Activated CD4-positive, alpha-beta T cell treated with anti-CD3 and anti-CD28 coated beads, Interleukin-2, amount 10 ng/mL, durations not matched to agents 24 days and 14 days (primary cell): ENCODE measurements at places on chromosomes 3 and 15. TPM values are rescaled to one million over a fixed set of nuclear protein-coding genes. Genes with fewer than 3 reads are reported as not detected.

- peak; percentile 88 for DNase-seq
- H3K36me3 ChIP-seq = peaks cover 44% of the 10 kb centered on the region
- H3K4me3 ChIP-seq = peak overlapping the region; percentile 80
- peaks cover 77% of the 10 kb centered on the region for H3K4me1 ChIP-seq
These were observed 10.4 kb downstream of the TEX264 start for GRCh38 chr3:51681453-51681852.

DNA sequence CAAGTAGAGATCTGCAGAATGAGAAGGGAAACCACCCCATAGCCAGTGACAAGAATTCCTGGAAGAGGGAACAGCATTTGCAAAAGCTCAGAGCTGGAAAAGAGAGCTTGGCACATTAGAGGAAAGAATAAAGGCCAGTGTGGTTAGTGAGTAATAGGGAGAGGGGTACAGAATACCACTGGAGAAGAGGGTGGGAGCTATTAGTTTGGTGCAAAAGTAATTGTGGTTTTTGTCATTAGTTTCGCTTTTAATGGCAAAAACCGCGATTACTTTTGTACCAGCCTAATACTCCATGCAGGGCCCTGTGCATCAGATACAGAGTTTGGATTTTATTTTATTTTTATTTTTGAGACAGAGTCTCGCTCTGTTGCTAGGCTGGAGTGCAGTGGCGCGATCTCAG lies 9.8 kb downstream of the SLC24A1 start:
- no peak overlapping the region for H3K4me3 ChIP-seq
- H3K27ac ChIP-seq = no peak overlapping the region
- peaks cover 6% of the 10 kb centered on the region for H3K4me1 ChIP-seq
- H3K36me3 ChIP-seq = no peaks in the 10 kb centered on the region
- DNase-seq = no peak
- H3K27me3 ChIP-seq = no peaks in the 10 kb centered on the region

DNA sequence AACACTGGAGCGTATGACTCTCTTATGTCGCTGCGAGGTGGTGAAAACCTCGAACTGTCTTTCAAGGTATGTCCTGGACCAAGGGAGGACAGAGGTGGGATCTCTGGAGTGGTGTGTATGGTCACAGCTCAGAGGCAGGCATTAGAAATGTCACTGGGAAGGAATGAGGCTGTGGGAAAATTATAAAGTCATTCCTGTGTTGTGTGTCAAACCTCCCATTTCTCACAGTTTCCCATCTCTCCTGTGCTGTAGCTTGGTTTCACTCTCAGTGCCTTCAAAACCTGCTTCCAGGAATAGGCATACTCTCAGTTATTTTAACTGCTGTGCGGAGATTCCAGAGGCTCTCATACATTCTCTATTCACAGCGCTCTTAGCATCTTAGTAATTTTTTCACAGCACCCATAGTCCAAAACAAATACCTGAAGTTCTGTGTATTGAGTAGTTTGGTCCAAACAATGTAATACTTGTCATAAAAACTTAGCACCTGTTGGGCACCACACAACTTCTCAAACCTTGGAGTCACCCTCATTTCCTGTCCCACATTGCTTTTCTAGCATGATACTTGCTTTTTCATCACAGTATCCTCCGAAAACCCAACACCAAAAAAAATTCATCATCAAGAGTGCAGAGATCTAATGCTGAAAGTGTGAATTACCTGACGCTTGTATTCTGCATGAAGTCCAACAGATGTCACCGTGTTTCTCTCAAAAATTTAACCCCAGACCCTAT lies 36.9 kb downstream of the GALNT15 start:
- H3K27me3 ChIP-seq = no peaks in the 10 kb centered on the region
- DNase-seq = no peak
- H3K36me3 ChIP-seq = no peaks in the 10 kb centered on the region
- peaks cover 4% of the 10 kb centered on the region for H3K4me1 ChIP-seq

DNA sequence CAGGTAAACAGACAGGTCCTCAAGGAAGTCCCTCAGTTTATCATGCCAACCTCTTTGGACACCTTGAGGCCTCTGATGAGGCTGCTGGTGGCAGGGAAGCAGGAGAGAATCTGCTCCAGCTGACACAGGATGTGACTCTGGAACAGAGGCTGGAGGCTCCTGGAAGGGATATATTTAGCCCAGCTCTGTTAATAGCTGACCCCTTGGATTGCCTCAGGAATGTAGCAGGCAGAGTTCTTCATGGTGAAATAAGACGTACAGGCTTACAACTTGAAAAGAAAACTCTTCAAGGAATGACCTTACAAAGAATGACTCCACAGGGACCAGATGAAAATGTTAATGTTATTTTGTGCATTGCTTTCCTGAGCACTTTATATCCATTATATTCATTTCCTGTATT lies 90.5 kb downstream of the AQP9 start:
- DNase-seq = no peak
- H3K4me3 ChIP-seq = no peak overlapping the region
- H3K36me3 ChIP-seq = no peaks in the 10 kb centered on the region
- H3K4me1 ChIP-seq = peaks cover 10% of the 10 kb centered on the region
- peaks cover 16% of the 10 kb centered on the region for H3K27me3 ChIP-seq
- no peak overlapping the region for H3K27ac ChIP-seq

GRCh38 chr3:34683851-34684250 lies 885.4 kb downstream of the PDCD6IP start:
- H3K4me1 ChIP-seq = no peaks in the 10 kb centered on the region
- no peaks in the 10 kb centered on the region for H3K27me3 ChIP-seq
- H3K36me3 ChIP-seq = no peaks in the 10 kb centered on the region
- peak; percentile 69 for DNase-seq
- no peak overlapping the region for H3K4me3 ChIP-seq

- H3K4me3 ChIP-seq = no peak overlapping the region
- no peaks in the 10 kb centered on the region for H3K27me3 ChIP-seq
- H3K27ac ChIP-seq = no peak overlapping the region
- H3K4me1 ChIP-seq = no peaks in the 10 kb centered on the region
These were observed 1412.6 kb downstream of the ZPLD1 start for GRCh38 chr3:103847081-103848062.

Gene LDHAL6B
- total RNA-seq = not detected in 2 replicates

DNA sequence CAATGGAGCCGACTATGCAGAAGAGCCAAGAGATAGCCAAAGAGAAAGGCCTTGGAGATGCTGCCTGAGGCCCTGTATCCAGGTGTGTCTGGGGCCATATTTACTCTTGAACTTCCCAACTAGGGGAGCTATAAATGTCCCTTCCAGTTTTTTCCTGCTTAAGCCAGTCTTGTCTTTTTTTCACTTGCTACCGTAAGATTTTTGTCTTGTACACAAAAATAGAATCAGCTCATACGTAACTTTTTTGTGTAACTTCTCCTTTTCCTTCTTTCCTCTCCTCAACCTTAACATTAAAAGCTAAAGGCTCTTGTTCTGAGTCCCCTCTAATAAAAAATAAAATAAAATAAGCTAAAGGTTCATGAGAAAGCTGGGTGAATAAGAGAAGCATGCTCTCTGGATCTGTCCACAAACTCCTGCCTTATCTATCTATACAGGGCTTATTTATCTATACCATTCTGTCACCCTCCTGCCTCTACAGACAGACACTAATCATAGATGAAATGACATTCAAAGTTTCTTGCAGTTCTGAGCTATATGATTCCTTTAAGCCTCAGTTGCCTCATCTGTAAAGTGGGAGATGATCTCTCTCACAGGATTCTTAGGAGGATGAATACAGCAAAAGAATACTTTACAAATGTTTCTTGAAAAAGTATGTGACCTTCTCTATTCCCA lies 4.6 kb downstream of the SUMF1 start:
- peaks cover 15% of the 10 kb centered on the region for H3K4me1 ChIP-seq
- no peaks in the 10 kb centered on the region for H3K36me3 ChIP-seq
- H3K27me3 ChIP-seq = no peaks in the 10 kb centered on the region
- no peak for DNase-seq
- no peak overlapping the region for H3K27ac ChIP-seq

DNA sequence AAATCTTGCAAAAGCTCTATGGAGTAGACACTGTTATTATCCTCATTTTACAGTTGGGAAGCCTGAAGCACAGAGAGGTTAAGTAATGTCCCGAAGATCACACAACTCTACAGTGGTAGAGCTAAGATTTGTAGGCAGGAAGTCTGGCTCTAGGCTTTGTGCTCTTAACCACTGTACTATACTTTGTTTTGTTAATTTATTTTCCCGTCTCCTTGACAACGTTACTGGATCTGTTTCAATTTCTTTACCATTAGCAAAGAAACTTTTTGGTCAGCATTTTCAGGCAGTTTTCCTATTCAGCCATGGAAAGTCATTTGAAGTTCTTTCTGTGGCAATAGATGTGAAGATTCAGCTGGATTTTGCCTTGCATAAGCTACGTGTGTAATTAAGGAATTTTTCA lies 51.7 kb downstream of the OTOL1 start:
- no peaks in the 10 kb centered on the region for H3K36me3 ChIP-seq
- no peak overlapping the region for H3K4me3 ChIP-seq
- H3K27me3 ChIP-seq = no peaks in the 10 kb centered on the region
- H3K27ac ChIP-seq = no peak overlapping the region

Gene C3orf49
- total RNA-seq = not detected in 2 replicates

DNA sequence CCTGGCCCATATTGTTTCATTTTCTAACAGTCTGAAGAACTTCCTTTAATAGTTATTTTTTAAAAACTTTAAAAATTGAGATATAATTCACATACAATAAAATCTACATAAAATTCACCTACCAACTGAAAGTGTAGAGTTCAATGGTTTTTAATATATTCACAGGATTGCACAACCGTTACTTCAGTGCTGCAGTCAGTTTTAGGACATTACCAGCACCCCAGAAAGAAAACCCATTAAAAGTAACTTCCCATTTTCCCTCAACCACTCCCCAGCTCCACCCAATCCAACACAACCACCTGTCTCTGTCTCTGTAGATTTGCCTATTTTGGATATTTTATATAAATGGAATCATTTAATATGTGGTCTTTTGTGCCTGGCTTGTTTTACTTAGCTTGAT lies 29.6 kb downstream of the MGA start:
- peaks cover 3% of the 10 kb centered on the region for H3K36me3 ChIP-seq
- no peaks in the 10 kb centered on the region for H3K27me3 ChIP-seq
- H3K4me3 ChIP-seq = no peak overlapping the region
- peaks cover 31% of the 10 kb centered on the region for H3K4me1 ChIP-seq

Gene GOLGA8T
- total RNA-seq = not detected in 2 replicates

- no peaks in the 10 kb centered on the region for H3K27me3 ChIP-seq
- DNase-seq = no peak
- no peaks in the 10 kb centered on the region for H3K36me3 ChIP-seq
- no peaks in the 10 kb centered on the region for H3K4me1 ChIP-seq
These were observed 268.4 kb upstream of the NSMCE3 start for GRCh38 chr15:29538044-29538443.

DNA sequence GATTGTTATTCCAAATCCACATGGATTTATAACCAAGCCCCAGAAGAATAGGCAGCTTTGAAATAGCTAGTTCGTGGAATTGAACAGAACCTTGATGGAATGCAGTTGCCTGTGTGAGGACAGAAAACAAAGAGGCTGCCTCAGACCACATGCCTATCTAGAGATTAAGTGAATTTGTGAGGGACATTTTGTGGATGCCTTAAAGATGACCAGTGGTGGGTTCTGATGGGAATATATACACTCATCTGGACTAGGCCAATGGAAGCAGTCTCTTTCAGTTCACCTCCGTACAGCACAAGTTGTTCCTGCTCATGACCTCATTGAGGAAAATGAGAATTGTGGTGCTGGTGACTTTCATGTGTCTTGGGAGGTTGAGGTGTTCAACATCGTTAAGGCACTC lies 63.2 kb upstream of the PYDC2 start:
- no peaks in the 10 kb centered on the region for H3K4me1 ChIP-seq
- no peak overlapping the region for H3K27ac ChIP-seq
- no peak for DNase-seq
- no peak overlapping the region for H3K4me3 ChIP-seq
- no peaks in the 10 kb centered on the region for H3K27me3 ChIP-seq
- H3K36me3 ChIP-seq = peaks cover 2% of the 10 kb centered on the region

Gene XCR1
- 0.05 TPM in 1 of 2 replicates, not detected in the other for total RNA-seq

DNA sequence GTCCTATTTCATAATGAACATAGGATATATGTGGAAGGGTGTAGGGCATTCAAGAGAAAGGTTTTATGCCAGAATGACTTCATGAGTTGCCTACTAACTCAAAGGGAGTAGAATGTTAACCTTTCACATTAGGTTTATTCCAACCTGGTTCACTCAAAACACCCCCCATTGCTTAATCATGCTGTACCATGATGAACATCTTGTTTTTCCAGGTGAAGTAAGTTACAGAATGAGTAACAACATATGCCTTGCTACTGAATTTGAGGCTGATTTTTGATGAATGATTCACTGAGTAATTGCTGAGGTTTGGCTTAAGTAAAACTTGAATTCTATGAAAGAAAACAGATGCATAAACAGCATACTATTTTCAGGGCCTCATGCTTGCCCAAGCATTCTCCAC lies 5.9 kb upstream of the CLDN16 start:
- H3K27ac ChIP-seq = no peak overlapping the region
- no peaks in the 10 kb centered on the region for H3K27me3 ChIP-seq
- no peak for DNase-seq
- H3K36me3 ChIP-seq = no peaks in the 10 kb centered on the region

DNA sequence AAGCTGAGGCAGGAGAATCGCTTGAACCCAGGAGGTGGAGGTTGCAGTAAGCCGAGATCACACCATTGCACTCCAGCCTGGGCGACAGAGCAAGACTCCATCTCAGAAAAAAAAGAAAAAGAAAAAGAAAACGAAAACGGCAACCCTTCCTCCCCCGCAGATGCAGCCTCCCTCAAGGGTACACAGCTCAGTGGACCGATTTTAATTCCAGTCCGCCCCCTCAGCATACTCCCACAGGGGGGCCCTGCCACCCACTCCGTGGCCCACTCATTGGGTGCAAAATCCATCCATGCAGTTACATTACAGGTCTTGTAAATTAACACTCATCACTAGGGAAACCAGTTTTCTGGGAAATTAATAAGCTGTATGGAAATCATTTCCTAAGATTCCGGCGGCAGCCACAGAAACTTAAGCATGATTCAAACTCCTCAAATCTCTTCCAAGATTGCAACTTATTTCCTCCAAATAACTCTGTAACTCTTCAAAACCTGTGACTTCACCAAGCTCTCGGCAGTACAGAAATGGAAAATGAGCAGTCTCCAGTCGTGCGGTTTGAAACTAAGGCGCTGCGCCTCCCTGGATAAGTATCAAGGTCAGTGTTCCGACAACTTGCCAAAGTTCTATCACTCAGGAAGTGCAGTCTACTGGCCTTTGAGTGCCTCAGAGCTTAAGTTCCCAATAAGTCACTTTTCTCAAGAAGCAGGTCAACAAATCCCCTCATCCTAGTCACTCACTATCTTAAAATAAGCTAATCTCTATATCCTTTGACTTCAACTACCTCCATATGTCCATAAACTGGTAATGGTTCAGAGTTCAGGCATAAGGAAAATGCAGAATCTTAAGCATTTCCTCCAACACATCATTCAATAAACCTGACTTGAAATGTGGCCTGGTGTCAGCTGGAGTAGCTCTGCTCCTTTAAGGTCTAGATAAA lies 24.7 kb upstream of the KLHL6 start:
- no peak overlapping the region for H3K27ac ChIP-seq
- H3K4me3 ChIP-seq = no peak overlapping the region
- peaks cover 19% of the 10 kb centered on the region for H3K4me1 ChIP-seq
- H3K27me3 ChIP-seq = peaks cover 16% of the 10 kb centered on the region

Gene ZSCAN29
- 30.9 and 32.1 TPM in 2 replicates for total RNA-seq

- H3K27ac ChIP-seq = no peak overlapping the region
- H3K4me1 ChIP-seq = no peaks in the 10 kb centered on the region
- H3K4me3 ChIP-seq = no peak overlapping the region
These were observed 43.5 kb downstream of the GOLGA6L2 start for GRCh38 chr15:23403550-23403949.

- no peak overlapping the region for H3K27ac ChIP-seq
- peaks cover 26% of the 10 kb centered on the region for H3K36me3 ChIP-seq
- H3K4me1 ChIP-seq = peaks cover 22% of the 10 kb centered on the region
- peak overlapping the region; percentile 100 for H3K4me3 ChIP-seq
- peaks cover 8% of the 10 kb centered on the region for H3K27me3 ChIP-seq
These were observed 1.5 kb downstream of the UMPS start for GRCh38 chr3:124731760-124732159.
